ENCODE measurements at places on chromosomes 11 and 22.

DNA sequence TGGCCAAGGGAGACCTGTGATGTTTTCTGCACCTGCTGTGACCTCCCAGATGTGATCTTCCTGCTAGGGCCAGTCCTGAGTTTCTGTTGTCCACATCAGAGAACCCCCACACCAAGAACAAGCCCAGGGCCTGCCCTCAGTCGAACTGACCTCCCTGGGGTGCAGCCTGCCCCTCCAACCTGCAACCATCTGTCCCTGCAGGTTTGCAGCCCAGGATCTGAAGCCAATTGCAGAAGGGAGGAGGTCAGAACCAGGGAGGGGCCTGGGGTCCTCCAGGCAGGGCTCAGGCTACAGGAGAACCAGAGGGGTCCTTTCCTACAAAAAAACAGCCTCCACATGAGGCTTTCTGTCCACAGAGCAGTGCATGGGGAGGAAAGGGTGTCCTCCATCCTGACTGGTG is 807 bp downstream of the TRIM3 start:
- DNase-seq, result no peak

GRCh38 chr11:95556342-95557163 is 233.0 kb downstream of the FAM76B start:
- DNase-seq, result no peak

- no peak for DNase-seq
Measured at GRCh38 chr11:69193151-69193550, 37.4 kb downstream of the SMIM38 start.

DNA sequence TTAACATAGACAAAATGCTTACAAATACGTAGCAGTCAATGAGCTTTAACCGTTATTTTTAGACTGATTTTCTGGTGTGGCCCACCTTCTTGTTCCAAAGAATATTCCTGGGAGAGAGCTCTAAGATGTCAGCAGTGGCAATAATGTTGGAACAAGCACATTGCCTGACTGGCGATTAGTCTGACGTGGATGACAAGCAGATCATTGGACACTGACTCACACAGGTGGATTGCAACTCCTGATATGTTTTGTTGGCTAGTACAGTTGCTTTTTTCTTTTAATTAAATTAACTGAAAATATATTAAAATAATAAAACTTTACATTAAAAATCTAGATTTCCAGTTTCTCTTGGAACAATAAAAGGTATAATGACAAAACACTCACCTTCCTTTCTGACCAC is 78.0 kb downstream of the TENM4 start:
- no peak for DNase-seq
